ENCODE measurements at places on chromosomes 7 and 10.
A peak's percentile ranks its signal among the peaks of the same experiment; 100 is the strongest.

DNA sequence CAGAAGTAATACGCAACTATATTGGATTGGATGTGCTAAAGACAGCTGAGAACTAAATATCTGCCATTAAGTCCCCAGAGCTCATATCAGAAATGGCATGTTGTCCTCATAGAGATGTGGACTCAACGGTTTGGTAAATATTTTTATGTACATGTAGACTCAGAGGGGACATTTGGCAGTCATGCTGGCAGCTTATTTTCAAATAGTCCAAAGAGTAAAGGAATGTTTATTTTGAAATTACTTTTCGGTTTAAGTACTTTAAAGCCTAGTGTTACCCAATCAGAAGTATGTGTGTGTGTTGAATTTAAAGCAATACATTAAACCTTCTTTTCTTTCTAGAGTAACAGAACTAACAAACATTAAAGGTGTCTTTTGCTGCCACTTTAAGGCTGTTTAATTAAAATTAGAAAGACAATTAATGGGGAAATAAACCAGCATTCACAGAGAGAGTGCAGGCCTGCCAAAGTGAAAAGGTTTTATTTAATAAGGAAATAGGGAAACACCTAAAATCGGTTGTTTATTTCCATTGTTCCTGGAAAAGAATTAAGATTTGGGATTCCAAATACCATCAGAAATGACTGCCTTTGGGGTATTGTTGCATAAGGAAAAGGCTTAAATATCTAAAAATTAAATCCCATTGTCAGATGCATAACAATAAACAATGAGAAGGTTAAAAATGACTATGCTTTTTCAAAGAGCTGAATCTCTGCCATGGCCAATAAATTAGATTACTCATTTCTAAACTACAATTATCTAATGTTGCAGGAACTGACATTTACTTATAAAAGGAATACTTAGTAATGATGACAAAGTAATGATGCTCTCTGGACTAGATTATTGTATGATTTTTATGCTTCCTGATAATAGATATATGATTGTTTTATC lies 113.4 kb upstream of the AHR start:
- DNase-seq, result no peak

GRCh38 chr10:29692121-29692539 lies 57.4 kb upstream of the SVIL start:
- no peak for DNase-seq

GRCh38 chr7:40865441-40866233 lies 730.8 kb downstream of the SUGCT start:
- DNase-seq, result no peak

DNA sequence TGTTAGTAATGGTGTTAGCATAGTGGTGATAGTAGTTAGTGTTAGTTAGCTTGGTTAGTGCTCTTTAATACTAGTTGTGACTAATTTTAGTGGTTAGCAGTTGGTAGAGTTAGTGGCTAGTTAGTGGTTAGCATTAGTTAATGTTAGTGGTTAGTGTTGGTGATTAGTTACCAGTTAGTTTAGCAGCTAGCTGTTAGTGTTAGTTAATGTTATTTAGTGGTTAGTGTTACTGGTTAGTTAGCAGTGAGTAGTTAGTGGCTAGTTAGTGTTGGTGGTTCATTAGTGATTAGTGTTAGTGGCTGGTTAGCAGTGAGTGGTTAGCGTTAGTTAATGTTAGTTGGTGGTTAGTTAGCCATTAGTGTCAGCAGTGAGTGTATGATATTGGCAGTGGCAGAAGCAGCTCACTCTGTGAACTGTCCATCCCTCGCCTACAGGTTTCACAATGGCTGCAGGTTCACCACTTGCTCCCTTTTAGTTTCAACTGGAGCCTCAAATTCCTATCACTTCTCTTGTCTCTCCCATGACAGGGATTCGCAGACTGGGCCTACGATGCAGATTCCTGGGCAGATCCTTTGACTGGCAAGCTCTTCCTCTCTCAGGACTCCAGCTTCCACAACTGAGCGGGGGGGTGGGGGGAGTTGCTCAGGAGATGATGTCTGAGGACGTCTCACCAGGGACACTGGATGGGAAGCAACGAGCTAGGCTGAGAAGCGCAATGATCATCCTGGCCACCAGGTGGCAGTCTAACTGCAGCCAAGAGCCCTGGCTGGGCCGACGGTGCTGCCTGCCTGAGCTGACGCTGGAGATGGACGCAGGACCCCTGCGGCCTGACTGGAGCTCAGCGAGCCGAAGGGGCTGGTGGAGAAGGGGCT lies 19.5 kb downstream of the GHRHR start:
- peak; percentile 91 for DNase-seq

All from AG20443 (cell line).